ENCODE measurements at places on chromosomes 2 and 18.

GRCh38 chr2:194696690-194697089, 960.3 kb upstream of the SLC39A10 start:
- no peaks in the 10 kb centered on the region for H3K36me3 ChIP-seq
- H3K27ac ChIP-seq: no peak overlapping the region
- no peak overlapping the region for H3K4me3 ChIP-seq
- H3K27me3 ChIP-seq: no peaks in the 10 kb centered on the region
- peaks cover 8% of the 10 kb centered on the region for H3K4me1 ChIP-seq

GRCh38 chr18:79588636-79589481, 90.7 kb upstream of the CTDP1 start:
- DNase-seq: no peak
- H3K4me1 ChIP-seq: no peaks in the 10 kb centered on the region
- no peaks in the 10 kb centered on the region for H3K36me3 ChIP-seq

DNA sequence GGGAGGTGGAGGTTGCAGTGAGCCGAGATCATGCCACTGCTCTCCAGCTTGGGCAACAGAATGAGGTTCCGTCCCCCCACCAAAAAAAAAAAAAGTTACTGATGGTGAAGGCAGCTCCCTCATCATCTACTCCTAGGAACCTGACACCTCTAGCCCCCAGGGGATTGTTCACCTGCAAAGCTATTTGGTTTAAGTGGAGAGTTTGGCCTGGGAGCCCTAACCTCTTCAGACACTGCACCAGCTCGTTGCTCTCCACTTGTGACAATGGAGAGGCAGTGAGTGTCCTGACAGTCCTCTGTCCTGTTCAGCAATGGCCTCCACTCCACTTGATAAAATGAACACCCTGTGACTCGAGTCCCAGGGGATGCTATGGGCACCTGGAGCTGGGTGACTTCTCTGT, 43.5 kb downstream of the ATP6V1C2 start:
- no peak for DNase-seq
- H3K4me1 ChIP-seq: no peaks in the 10 kb centered on the region
- H3K4me3 ChIP-seq: no peak overlapping the region
- no peaks in the 10 kb centered on the region for H3K36me3 ChIP-seq

GRCh38 chr2:215684448-215685237, 248.8 kb upstream of the FN1 start:
- no peak for DNase-seq
- no peak overlapping the region for H3K27ac ChIP-seq
- peaks cover 4% of the 10 kb centered on the region for H3K27me3 ChIP-seq
- H3K4me3 ChIP-seq: no peak overlapping the region

DNA sequence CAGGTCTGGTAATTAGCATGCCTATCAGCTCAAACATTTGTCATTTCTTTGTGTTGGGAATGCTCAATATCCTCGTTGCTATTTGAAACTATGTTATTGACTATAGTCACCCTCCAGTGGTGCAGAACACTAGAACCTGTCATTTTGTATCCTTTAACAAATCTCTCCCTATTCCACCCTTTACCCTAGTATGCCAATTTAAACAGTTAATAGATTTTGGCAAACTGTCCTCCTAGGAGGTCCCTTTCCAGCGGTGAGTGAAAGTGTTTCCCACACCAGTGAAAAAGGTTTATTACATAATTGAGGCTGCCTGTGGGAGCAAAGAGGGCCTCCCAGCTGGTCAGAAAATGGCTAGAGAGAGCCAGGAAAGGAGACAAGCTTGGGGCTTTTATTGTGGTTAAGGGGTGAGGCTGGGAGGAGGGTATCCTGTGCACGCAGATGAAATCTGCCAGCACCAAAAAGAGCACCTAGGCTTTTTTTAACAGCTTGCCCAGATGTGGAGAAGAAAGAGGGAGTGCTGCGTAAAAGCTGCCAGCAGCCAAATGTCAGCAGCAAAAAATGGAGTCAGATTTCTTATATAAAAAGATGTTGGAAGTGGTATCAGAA, 1.8 kb upstream of the DRC1 start:
- H3K4me1 ChIP-seq: no peaks in the 10 kb centered on the region
- H3K36me3 ChIP-seq: peaks cover 4% of the 10 kb centered on the region
- no peaks in the 10 kb centered on the region for H3K27me3 ChIP-seq
- H3K4me3 ChIP-seq: no peak overlapping the region
- no peak overlapping the region for H3K27ac ChIP-seq
- peak; percentile 12 for DNase-seq

DNA sequence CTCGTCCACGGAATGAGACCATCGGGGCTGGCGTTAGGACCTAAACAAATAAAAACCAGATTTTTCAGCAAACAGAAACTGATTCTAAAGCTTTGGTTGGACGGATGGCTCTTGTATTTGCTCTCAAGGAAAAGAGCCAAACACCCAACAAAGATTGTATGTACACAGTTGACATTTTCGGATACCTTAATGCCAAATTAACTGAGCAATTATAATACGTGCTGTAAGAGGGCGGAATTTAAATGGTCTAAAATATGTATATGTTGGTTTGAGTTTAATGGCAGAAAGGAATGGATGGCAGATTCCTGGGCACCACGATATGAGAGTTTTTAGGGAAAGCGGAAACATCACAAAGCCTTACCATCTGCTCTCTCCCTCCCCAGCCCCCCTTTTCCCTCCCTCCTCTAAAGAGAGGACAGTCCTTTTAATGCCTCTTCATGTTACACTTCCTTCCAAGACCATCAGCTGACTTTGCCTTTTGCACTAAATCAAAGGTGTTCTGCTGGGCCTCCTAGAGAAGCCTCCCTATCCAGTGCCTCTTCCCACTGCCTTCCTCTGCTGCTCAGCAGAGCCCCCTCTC, 33.3 kb downstream of the STAT1 start:
- no peaks in the 10 kb centered on the region for H3K27me3 ChIP-seq
- no peak overlapping the region for H3K4me3 ChIP-seq
- H3K4me1 ChIP-seq: peaks cover 4% of the 10 kb centered on the region
- no peak for DNase-seq
- H3K27ac ChIP-seq: no peak overlapping the region
- H3K36me3 ChIP-seq: peaks cover 95% of the 10 kb centered on the region

GRCh38 chr2:24856791-24857211, 63.2 kb downstream of the ADCY3 start:
- H3K27me3 ChIP-seq: no peaks in the 10 kb centered on the region
- H3K36me3 ChIP-seq: peaks cover 73% of the 10 kb centered on the region
- DNase-seq: no peak
- H3K4me3 ChIP-seq: no peak overlapping the region

GRCh38 chr18:22998344-22998743, 65.2 kb downstream of the RBBP8 start:
- no peak overlapping the region for H3K27ac ChIP-seq
- no peaks in the 10 kb centered on the region for H3K27me3 ChIP-seq
- H3K4me3 ChIP-seq: no peak overlapping the region
- no peaks in the 10 kb centered on the region for H3K4me1 ChIP-seq
- H3K36me3 ChIP-seq: peaks cover 75% of the 10 kb centered on the region

DNA sequence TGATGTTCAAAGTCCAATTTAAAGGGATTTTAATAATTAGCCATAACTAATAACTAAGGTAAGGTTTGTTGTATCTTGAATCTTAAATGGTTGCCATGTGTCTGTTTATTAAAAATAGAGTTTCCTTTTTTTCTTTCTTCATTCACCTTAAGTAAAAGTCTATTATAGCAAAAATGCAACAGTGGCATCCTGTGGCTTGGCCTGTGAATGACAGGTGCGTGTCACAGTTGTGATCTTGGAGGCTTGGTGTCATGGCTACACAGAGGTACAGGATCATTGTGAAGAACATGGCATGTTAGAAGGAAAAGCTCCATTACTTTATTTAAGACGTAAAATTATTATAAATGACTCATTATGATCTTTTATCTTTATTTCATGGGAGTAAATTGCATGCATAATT, 246.1 kb downstream of the BCL2 start:
- no peaks in the 10 kb centered on the region for H3K4me1 ChIP-seq
- H3K27me3 ChIP-seq: no peaks in the 10 kb centered on the region
- H3K36me3 ChIP-seq: no peaks in the 10 kb centered on the region
- no peak overlapping the region for H3K27ac ChIP-seq

GRCh38 chr2:95043300-95044093, 18.0 kb downstream of the MAL start:
- H3K36me3 ChIP-seq: peaks cover 37% of the 10 kb centered on the region
- no peaks in the 10 kb centered on the region for H3K4me1 ChIP-seq
- no peaks in the 10 kb centered on the region for H3K27me3 ChIP-seq
- H3K4me3 ChIP-seq: no peak overlapping the region
- H3K27ac ChIP-seq: no peak overlapping the region

DNA sequence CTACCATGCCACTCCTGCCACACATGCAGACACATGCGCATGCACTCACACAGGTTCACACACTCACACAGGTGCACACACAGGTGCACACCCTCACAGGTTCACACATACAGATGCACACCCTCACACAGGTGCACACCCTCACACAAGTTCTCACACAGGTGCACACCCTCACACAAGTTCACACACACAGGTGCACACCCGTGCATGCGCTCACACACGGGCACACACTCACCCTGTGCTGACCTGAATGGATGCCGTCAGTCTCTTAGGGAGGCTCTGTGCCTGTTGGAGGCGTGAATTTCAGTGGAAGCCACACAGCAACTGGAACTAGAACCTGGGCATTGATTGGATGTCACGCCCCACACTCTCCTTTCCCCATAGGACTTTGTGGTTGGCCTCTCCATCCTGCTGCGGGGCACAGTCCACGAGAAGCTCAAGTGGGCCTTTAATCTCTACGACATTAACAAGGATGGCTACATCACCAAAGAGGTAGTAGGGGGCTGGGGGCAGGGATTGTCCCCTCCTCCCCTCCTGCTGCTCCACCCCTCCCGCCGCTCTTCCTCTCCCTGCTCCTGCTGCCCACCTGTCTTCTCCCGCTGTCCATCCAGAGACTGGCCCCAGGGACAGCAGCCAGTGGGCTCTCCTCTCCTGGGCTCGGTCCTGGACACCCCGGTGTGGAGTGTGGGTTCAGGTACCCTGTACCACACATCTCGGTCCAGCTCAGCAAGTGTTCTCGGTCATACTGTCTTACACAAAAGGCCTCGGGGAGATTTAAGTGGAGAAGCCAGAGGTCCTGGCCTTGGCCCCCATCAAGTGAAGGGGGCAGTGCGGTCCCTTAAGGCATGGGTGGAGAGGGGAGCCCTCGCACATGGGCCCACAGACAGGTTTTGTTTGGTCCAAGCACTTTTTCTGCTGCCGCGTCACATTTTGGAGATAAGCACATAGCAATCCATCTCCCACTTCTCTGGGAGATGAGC, 21.0 kb upstream of the FAHD2A start:
- no peak for DNase-seq
- no peaks in the 10 kb centered on the region for H3K36me3 ChIP-seq

- no peaks in the 10 kb centered on the region for H3K4me1 ChIP-seq
- no peak overlapping the region for H3K4me3 ChIP-seq
- DNase-seq: no peak
- peaks cover 41% of the 10 kb centered on the region for H3K36me3 ChIP-seq
- no peaks in the 10 kb centered on the region for H3K27me3 ChIP-seq
Measured at GRCh38 chr18:35142275-35142615, 98.6 kb upstream of the ZNF397 start.

DNA sequence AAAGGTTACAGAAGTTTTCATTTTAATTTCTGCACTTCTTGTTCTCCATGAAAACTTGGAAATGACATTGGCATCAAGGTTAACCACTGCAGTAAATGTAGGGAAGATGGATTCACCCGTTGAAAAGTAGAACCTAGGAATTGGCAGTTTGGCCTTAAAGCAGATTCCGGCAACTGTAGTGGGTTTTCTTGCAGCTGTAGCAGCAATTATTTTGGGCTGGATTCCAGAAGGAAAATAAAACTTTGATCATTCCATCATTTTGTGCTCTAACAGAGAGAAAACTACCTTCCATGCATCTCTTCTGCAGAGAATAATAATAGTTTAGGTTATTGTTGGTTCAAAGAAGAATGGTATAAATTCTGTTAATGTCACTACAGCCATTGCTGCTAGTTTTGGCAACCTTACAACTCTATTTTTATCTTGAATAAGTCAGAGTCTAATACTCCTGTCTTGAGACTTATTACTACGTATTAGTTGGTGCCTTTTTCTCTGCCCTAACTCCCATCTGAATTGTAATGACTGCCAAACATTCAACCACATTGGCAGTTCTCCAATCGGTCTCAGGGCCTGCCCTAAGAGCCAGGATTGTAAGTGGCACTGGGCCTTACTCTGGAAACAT, 178.1 kb upstream of the PIEZO2 start:
- H3K36me3 ChIP-seq: no peaks in the 10 kb centered on the region
- DNase-seq: no peak
- H3K4me3 ChIP-seq: no peak overlapping the region

GRCh38 chr2:37873749-37874330, 51.2 kb upstream of the RMDN2 start:
- no peaks in the 10 kb centered on the region for H3K36me3 ChIP-seq
- no peaks in the 10 kb centered on the region for H3K4me1 ChIP-seq
- no peak overlapping the region for H3K27ac ChIP-seq
- no peak overlapping the region for H3K4me3 ChIP-seq

DNA sequence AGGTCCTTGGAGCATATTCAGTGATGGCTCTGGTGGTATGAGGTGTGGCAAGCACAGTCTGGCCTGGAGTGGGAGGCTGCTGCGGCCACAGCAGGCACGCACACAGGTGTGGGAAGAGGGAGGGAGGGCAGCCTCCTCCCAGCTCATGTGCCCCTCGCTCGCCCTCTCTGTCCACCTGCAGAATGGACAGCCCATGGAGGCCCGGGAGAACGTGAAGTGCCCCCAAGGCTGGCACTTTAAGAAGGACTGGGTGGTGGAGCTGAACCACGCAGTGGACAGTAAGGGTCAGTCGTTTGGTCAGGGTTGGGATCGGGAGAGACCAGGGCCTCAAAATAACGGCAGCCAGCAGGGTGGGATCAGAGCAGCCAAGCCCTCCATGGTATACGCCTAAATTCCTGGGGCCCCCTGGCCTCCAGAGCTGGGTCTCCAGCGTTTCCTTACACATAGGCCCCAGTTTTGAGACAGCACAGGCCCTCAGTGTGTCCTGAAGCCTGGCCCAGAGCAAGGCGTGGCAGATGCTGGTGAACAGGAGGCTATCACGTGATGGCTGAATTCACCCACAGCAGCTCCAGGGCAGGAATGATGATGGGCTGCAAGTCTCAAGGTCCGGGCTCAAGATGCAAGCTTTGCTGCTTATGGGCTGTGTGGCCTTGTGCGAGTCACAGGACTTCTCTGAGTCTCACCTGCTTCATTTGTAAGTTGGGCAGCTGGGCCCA, 47.9 kb downstream of the FER1L5 start:
- no peaks in the 10 kb centered on the region for H3K27me3 ChIP-seq
- no peak overlapping the region for H3K4me3 ChIP-seq
- H3K36me3 ChIP-seq: no peaks in the 10 kb centered on the region
- no peaks in the 10 kb centered on the region for H3K4me1 ChIP-seq
- DNase-seq: no peak
- no peak overlapping the region for H3K27ac ChIP-seq

DNA sequence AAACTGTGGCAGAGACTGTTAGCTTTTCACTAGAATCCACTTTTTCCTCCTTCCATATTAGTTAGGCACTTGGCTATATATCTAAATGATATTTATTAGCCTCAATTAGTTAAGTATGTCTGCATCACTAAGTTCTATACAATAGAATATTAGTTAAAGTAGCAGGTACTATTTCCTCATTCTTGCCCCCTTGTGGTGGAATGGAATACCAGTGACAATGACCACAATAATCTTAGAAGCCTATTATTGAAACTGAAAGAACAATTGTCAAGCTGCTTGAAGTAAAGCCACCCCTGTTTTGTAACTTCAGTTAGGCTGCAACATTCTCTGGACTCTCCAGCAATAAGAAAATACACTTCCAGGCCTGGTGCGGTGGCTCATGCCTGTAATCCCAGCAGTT, 476.3 kb upstream of the VWC2L start:
- H3K27ac ChIP-seq: no peak overlapping the region
- no peaks in the 10 kb centered on the region for H3K27me3 ChIP-seq

GRCh38 chr2:151189125-151189524, 72.5 kb downstream of the RBM43 start:
- H3K27ac ChIP-seq: no peak overlapping the region
- peaks cover 13% of the 10 kb centered on the region for H3K4me1 ChIP-seq
- H3K4me3 ChIP-seq: no peak overlapping the region
- no peaks in the 10 kb centered on the region for H3K27me3 ChIP-seq
- no peaks in the 10 kb centered on the region for H3K36me3 ChIP-seq
- peak; percentile 78 for DNase-seq

Data from DND-41 (cell line).